ENCODE measurements at places on chromosomes 3 and 15.

DNA sequence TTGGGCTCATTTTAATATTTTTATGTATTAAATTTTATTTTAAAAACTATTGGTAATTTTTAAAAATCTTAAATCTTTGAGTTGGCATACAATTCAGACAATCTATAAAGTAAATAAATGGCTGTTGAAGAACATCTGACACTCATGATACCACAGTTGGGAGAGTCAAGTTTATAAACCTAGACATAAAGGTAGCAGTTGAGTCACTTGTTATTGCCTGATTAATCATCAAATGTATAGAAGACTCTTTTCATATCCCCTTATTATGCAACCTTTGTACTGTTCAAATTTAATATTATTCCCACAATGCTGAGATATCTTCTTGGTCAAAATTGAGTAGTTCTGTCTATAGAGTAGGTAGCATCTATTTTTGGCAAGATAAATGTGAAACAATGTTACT is 19.6 kb downstream of the PAQR9 start:
- DNase-seq, result no peak

DNA sequence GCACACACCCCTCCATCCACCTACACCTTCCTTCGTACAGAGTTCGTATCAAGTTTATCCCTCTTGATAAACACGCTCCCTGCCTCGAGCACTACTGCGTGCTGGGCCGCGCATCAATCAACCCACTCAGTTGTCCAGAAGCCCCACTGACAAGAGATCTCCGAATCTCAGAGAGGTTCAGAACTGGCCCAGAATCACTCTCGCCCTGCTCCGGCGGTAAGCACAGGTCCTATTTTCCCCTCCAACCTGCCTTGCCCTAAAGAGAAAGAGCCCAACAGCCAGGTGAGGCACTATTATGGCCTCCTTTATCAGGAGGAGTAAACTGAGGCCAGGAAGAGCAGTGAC is 494 bp upstream of the NISCH start:
- no peak for DNase-seq

- no peak for DNase-seq
Measured at GRCh38 chr15:77738038-77738370, 105.3 kb upstream of the LINGO1 start.

- DNase-seq, result no peak
Measured at GRCh38 chr3:30604093-30604492, 2.3 kb upstream of the TGFBR2 start.

- DNase-seq, result no peak
Measured at GRCh38 chr3:197293605-197294237, 4.7 kb downstream of the DLG1 start.
